ENCODE measurements at places on chromosomes 16 and 17. TPM values are rescaled to one million over a fixed set of nuclear protein-coding genes. Genes with fewer than 3 reads are reported as not detected.
A peak's percentile ranks its signal among the peaks of the same experiment; 100 is the strongest.

GRCh38 chr16:20042848-20043247 lies 30.8 kb downstream of the GPR139 start:
- no peak for DNase-seq
- H3K4me1 ChIP-seq: no peaks in the 10 kb centered on the region
- no peaks in the 10 kb centered on the region for H3K36me3 ChIP-seq
- H3K27ac ChIP-seq: no peak overlapping the region
- no peak overlapping the region for H3K4me3 ChIP-seq

GRCh38 chr17:35804658-35805192 lies 4.6 kb upstream of the TAF15 start:
- no peaks in the 10 kb centered on the region for H3K36me3 ChIP-seq
- H3K4me1 ChIP-seq: peaks cover 12% of the 10 kb centered on the region
- no peak overlapping the region for H3K4me3 ChIP-seq
- DNase-seq: peak; percentile 33

- no peaks in the 10 kb centered on the region for H3K4me1 ChIP-seq
- H3K4me3 ChIP-seq: no peak overlapping the region
- H3K27me3 ChIP-seq: no peaks in the 10 kb centered on the region
- no peak overlapping the region for H3K27ac ChIP-seq
These were observed 75.1 kb downstream of the METRNL start for GRCh38 chr17:83154311-83155127.

DNA sequence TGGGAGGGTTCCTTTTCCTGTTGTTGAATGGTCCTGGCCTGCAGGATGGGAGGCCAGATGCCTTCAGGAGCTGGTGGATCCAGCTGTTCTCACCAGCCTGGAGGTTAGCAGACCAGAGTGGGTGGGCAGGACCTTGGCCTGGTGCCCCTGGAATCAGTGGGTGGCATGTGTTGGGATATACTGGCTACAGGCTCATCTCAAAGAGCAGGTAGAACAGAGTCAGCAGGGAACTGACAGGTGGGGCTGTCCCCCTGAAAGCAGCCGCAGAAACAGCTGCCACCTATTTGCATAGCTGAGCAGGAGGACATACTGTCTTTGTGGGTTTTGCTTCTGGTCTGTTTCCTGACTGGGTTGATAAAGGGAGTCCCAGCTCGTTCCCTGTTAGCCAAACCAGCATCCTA lies 144.1 kb downstream of the RAB11FIP4 start:
- H3K4me1 ChIP-seq: peaks cover 12% of the 10 kb centered on the region
- no peak for DNase-seq
- no peaks in the 10 kb centered on the region for H3K27me3 ChIP-seq

GRCh38 chr16:86664522-86665318 lies 86.4 kb downstream of the FOXL1 start:
- peaks cover 13% of the 10 kb centered on the region for H3K4me1 ChIP-seq
- H3K36me3 ChIP-seq: no peaks in the 10 kb centered on the region
- H3K27me3 ChIP-seq: no peaks in the 10 kb centered on the region

GRCh38 chr16:50066482-50067289 lies 916 bp downstream of the HEATR3 start:
- no peak overlapping the region for H3K27ac ChIP-seq
- no peaks in the 10 kb centered on the region for H3K27me3 ChIP-seq
- DNase-seq: no peak
- peaks cover 13% of the 10 kb centered on the region for H3K4me1 ChIP-seq
- peak overlapping the region; percentile 80 for H3K4me3 ChIP-seq
- peaks cover 22% of the 10 kb centered on the region for H3K36me3 ChIP-seq

- peaks cover 21% of the 10 kb centered on the region for H3K27me3 ChIP-seq
- H3K36me3 ChIP-seq: no peaks in the 10 kb centered on the region
- no peak for DNase-seq
These were observed 12.8 kb downstream of the MEOX1 start for GRCh38 chr17:43648916-43649315.

DNA sequence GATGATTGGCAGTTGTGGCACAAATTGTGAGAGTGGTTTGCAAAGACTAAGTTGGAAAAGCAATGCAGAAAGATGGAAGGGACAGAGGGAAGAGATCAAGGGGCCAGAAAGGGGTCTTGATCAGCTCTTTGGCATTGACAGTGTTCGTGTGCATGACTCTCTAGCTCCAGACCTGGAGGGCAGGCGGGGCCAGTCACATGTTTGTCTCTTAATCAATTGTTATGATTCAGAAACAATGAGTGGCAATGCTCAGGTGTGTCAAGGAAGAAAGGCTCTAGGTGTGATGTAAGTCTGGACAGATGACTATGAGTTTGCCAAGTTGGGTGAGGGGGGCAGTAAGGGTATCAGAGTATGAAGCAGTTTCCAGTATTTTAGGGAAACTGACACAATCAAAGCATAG lies 32.1 kb downstream of the WSB1 start:
- DNase-seq: no peak
- H3K27ac ChIP-seq: no peak overlapping the region
- H3K36me3 ChIP-seq: no peaks in the 10 kb centered on the region
- H3K27me3 ChIP-seq: peaks cover 2% of the 10 kb centered on the region
- no peak overlapping the region for H3K4me3 ChIP-seq

DNA sequence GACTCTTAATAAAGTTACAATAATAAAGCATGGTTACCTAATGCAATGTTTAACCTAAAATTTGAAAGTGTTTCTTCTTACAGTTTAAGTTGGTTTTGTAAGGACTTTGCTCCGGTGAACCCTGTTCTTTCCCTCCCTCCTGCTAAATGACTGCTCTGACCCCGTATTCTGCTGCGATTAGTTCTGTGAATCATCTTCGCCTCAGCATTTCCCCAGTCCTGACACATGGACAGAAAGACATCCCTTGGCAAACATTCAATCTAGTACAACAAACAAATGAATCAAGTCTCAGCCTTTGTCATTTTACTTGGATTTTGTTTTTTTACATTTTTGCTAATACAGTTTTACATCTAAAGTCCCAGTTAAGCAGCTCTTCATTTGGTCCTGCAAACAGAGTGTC lies 15.4 kb downstream of the KCNJ2 start:
- no peaks in the 10 kb centered on the region for H3K4me1 ChIP-seq
- DNase-seq: no peak
- no peak overlapping the region for H3K4me3 ChIP-seq
- no peaks in the 10 kb centered on the region for H3K36me3 ChIP-seq
- no peak overlapping the region for H3K27ac ChIP-seq

DNA sequence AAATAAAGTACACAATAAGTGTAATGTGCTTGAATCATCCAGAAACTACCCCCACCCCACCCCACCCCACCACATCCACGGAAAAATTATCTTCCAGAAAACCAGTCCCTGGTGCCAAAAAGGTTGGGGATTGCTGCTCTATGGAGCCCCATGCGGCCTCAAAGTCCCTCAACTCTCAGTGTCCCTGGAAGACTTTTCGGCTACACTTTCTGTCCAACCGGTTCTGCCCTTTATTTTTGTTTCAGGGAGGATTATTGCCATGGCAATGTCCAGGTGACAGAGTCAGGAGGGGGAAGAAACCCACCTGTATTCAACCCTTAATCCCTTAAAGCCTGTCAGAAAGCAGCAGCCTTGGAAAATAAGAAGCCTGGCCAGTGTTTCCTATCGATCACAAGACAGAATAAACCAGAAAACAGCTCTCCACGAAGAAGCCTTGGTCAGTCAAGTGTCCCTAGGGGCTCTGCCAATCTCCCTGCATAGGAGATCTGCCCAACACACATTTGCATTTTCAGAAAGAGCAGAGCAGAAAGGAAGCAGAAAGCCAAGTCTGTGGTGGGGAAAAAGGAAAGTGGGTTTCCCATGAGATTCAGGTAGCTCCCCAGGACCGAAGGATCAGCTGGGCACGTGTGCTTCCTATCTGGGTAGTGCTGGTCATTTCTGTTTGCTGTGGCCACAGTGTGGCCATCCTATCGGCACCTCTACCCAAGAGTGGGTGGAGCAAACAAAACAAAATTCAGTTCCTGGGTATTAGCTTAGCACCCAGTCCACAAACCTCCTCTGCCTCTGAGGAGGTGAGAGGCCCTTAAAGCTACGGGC lies 342.7 kb downstream of the SOX9 start:
- H3K27ac ChIP-seq: no peak overlapping the region
- no peaks in the 10 kb centered on the region for H3K36me3 ChIP-seq
- no peaks in the 10 kb centered on the region for H3K27me3 ChIP-seq
- H3K4me1 ChIP-seq: no peaks in the 10 kb centered on the region
- no peak for DNase-seq
- no peak overlapping the region for H3K4me3 ChIP-seq

DNA sequence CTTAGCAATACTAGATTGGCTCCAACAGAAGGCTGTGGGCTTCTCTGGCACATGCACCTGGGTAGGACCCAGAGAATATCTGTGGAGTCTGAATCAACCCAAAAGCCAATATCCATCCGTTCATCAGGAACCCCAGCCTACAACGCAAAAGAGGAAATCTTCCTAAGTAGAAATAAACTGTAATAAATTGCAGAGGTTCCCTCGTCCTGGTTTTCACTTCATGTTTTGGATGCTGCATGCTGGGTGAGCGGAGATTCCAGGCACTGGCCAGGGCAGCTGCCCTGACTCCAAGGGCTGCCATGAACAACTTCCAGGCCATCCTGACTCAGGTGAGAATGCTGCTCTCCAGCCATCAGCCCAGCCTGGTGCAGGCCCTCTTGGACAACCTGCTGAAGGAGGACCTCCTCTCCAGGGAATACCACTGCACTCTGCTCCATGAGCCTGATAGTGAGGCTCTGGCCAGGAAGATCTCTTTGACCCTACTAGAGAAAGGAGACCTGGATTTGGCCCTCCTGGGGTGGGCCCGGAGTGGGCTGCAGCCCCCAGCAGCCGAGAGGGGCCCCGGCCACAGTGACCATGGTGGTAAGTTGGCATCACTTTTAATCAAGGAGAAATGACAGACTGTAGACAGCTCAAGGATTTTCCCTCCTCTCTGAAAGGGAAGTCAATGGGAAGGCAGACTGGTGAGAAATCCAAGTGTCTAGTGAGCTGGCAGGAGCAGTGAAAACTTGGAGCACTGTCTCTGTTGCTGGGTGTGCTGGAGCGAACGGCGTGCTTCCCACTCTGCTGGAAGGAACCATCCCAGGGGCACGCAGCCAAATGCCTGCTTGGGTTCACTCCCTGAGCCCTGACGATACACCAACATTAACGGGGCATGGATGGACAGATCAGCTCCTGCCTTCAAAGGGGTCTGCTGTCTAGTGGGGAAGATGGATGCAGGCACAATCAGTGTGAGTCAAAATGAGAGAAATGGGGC lies 10.7 kb upstream of the CIITA start:
- no peak overlapping the region for H3K4me3 ChIP-seq
- no peaks in the 10 kb centered on the region for H3K36me3 ChIP-seq
- H3K4me1 ChIP-seq: no peaks in the 10 kb centered on the region
- no peak for DNase-seq

DNA sequence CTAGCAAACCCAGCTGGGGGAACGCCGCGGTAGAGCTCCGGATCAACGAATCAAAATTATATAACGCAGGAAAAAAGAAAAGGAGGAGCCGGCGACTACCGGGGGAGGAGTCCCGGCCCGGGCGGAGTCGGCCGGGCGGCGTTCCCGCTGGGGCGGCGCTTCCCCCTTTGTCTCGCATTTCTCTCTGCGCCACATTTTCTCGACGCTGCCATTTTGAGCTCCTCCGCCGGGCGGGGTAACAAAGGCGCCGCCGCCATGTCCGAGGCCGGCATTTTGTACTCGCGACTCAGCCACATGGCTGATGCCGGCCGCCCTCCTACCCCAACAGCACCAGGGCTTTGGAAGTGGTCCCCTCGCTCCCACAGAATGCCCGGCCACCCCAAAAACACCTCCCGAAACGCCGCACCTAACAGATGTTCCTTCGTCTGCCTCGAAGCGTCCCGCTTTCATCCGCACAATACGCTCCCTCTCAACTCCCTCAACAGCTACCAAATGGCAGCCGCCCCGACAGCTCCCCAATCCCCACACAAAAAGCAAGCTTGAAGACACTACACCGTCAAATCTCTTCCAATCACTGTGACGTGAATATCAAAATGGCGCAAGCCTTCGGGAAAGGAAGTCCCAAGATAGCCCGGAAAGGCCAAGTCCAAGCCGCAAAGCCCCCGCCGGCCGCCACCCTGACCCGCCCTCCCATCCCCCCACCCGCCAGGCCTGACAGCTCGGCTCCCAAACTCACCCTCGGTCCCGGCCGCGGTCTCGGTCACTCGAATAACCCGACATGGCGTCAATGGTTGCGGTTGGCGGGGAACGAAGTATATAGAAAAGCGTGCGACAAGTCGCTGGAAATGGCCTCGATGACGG lies 519 bp downstream of the DDX5 start:
- no peaks in the 10 kb centered on the region for H3K27me3 ChIP-seq
- H3K4me3 ChIP-seq: peak overlapping the region; percentile 91
- peaks cover 19% of the 10 kb centered on the region for H3K4me1 ChIP-seq
- H3K36me3 ChIP-seq: no peaks in the 10 kb centered on the region
- peak; percentile 89 for DNase-seq

GRCh38 chr16:69443927-69444631 lies 19.7 kb downstream of the CYB5B start:
- no peak for DNase-seq
- peak overlapping the region; percentile 15 for H3K4me3 ChIP-seq
- peaks cover 15% of the 10 kb centered on the region for H3K4me1 ChIP-seq

DNA sequence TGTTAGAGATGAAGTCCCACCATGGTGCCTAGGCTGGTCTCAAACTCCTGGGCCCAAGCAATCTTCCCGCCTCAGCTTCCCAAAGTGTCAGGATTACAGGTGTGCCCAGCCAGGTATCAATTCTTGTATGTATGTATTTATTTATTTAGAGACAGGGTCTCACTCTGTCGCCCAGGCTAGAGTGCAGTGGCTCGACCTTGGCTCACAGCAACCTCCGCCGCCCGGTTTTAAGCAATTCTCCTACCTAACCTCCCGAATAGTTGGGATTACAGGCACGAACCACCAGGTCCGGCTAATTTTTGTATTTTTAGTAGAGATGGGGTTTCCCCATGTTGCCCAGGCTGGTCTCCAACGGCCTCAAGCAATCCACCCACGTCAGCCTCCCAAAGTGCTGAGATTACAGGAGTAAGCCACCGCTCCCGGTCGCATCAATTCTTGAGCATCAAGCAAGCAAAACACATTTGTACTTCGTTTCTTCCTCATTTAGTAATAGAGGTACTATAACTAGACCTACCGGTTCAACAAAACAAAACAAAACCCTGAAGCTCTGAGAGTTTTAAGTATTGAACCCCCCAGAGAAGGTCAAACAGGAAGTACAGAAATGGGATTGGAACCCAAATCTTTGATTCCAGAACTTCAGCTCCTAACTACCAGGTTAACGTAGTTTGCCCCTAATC lies 1.0 kb upstream of the ZNF500 start:
- peaks cover 8% of the 10 kb centered on the region for H3K4me1 ChIP-seq
- H3K36me3 ChIP-seq: no peaks in the 10 kb centered on the region
- no peaks in the 10 kb centered on the region for H3K27me3 ChIP-seq
- peak overlapping the region; percentile 54 for H3K27ac ChIP-seq

DNA sequence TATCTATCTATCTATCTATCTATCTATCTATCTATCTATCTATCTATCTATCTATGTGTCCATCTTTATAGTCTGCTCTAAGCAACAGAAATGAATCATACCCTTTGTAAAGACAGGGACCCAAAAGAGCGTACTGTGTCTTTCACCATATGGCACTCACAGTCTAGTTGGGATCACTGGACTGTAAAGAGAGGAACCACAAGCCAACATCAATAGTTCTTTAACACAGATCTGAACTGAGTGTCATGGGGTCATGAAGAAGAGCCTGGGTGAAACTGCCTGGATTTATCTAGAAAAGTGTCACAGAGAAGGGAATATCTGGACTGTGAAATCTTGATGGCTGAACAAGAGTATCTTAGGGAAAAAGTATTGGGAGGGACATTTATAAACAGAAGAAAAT lies 619.1 kb upstream of the SOX9 start:
- no peaks in the 10 kb centered on the region for H3K36me3 ChIP-seq
- H3K27ac ChIP-seq: no peak overlapping the region
- DNase-seq: no peak
- no peak overlapping the region for H3K4me3 ChIP-seq
- H3K27me3 ChIP-seq: no peaks in the 10 kb centered on the region

TP53TG3B gene
- total RNA-seq: not detected

IKZF3 gene
- total RNA-seq: 78.1 TPM

EIF5A gene
- total RNA-seq: 481 TPM
